Dorsolateral prefrontal cortex (tissue), 122 donors: ENCODE measurements at places on chromosomes 6 and 20. TPM values are rescaled to one million over a fixed set of nuclear protein-coding genes. Genes with fewer than 3 reads are reported as not detected.

- no peak for DNase-seq
Measured at GRCh38 chr20:44001667-44002596, 87.3 kb downstream of the TOX2 start.

DNA sequence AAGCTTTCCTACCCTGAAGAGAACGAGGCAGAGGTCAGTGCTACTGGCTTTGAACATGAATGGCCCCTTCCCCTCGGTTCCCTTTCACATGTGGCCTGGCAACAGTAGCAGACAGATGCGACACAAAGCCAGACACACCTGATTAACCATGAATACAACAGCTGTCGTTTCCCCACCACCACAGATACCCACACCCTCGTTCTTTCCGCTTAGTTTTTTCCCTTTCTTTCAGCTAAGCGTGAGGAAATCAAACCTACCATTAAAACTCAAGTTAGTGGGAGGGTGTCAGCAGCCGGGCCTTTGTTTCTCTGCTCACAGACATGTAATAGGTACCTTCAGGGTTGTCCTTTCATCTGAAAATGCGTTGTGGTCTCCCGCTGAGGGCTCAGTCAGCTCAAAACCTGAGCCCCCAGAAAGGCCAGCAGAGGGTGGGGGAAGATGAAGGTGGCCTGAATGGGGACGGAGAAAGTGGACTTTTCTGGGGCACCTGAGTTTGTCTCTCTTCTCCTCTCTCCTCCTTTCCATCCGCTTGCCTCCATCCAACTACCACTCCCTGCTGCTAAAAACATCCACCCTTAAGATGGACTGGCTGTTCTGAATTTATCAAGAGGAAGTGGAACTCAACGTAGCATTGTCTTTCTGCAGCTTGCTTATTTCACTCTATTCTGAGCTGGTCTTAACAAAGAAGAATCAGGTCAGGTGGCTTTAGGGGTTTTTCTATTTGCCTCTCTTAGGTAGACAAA, 516.6 kb upstream of the JARID2 start:
- DNase-seq = no peak

- no peak for DNase-seq
Measured at GRCh38 chr6:37141281-37142049, 28.5 kb upstream of the PIM1 start.

GRCh38 chr6:75855052-75855451, 106.0 kb downstream of the MYO6 start:
- no peak for DNase-seq

- no peak for DNase-seq
Measured at GRCh38 chr6:68233623-68234022, 401.5 kb upstream of the ADGRB3 start.

STAU1 gene
- 62.7 TPM for total RNA-seq

DNA sequence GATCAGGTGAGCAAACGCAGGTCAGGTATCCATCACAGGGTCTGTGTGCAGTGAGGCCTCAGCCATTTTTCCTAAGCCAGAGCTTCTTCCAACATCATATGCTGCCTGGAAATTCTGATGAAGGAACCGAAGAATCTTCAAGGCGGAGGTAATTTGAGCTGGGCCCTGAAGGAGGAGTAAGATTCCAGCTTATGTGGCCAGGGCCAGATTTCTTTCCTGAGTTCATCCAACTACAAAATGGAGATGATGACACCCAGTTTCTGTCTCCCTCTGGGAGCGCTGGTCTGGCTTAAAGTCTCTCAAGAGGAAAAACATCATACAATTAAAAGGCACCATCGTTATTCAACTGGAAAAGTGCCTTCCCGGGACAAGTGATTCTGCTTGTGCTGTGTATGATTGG, 6.9 kb upstream of the MANBAL start:
- no peak for DNase-seq

DNA sequence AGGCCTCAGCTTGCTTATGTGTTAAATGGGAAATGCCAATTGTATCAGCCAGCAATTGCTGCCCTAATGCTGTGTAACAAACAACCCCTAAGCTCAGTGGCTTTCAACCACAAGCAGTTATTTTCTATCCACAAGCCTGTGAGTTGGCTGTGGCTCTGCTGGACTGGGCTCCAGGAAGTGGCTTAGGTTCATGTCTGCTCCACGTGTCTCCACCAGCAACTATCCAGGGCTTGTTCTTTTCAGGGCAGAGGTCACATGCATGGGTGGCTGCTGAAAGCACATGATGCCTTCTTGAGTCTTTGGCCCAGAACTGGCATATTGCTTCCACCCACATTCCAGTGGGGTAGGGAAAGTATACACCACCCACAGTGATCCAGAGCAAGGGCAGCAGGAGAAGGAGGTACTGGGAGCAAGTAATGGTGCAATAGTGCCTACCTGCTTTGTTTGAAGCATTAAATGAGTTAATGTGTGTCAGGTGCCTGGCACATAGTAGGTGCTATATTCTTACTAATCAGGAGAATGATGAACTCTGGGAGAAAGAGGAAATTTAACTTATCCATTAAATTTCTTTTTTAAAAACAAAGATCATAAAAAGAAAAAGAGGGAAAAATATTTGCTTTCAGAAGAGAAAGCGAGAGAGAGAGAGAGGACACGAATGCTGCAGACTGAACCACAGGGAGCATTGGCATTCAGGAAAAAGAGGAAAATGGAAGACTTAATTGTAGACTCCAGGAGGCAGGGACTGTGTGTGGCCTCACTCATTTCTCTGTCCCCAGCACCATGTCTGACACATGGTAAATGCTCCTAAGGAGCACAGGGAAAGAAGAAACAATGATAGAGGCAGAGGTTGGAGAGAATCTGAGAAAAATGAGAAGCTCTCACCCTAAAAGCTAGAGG, 25.2 kb upstream of the RNF24 start:
- DNase-seq = no peak
